Activated T-helper 1 cell treated with anti-CD3 and anti-CD28 coated beads, Interleukin-2, amount 50 U/mL, for 16 hours (primary cell): ENCODE measurements at places on chromosomes 11 and 22.

- no peak for DNase-seq
Observed at GRCh38 chr11:95254716-95255115, 23.7 kb upstream of the SESN3 start.

GRCh38 chr11:65419772-65420481 is 2.7 kb upstream of the NEAT1 start:
- DNase-seq, result no peak

DNA sequence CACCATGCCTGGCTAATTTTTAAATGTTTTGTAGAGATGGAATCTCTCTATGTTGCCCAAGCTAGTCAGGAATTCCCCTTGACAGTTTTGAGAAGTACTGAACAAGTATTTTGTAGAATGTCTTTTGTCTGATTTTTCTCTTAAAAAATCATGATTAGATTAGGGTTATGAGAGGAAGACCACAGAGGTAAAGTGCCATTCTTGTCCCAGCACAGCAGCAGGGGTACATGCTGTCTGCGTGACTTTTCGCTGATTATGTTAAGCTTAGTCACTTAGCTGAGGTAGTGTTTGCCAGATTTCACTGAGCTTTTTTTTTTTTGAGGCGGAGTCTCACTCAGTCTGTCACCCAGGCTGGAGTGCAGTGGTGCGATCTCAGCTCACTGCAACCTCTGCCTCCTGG is 13.6 kb upstream of the NUP160 start:
- DNase-seq, result no peak

DNA sequence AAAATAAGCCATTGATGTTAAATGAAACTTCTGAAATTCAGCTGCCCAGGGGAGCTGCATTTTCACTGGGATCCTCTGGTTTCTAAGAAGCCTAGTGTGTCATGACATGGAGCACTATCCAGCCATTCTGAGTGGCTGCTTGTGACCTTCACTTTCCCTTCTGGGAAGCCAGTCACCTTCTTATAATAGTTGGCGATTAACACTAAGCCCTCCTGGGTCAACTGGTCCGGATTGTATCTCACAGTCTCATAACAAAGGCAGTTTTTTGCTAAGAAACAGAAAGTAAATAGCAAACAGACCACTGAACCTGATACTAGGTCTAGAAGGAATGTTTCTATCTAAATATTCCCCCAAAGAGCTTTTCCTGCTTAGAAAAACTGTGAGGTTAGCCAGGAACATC is 7.9 kb downstream of the CSRP3 start:
- DNase-seq, result no peak

DNA sequence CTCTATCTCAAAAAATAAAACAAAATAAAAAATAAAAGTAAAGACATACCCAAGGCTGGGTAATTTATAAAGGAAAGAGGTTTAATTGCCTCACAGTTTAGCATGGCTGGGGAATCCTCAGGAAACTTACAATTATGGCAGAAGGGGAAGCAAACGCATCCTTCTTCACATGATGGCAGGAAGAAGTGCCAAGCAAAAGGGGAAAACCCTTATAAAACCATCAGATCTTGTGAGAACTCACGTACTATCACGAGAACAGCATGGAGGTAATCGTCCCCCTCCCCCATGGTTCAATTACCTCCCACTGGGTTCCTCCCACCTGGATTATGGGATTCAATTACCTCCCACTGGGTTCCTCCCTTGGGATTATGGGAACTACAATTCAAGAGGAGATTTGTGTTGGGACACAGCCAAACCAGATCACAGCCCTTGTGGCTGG is 8.3 kb upstream of the SSTR3 start:
- DNase-seq, result no peak

- no peak for DNase-seq
Observed at GRCh38 chr11:47616726-47617416, 22.7 kb upstream of the C1QTNF4 start.

- DNase-seq, result no peak
Observed at GRCh38 chr22:46913351-46913750, 150.9 kb downstream of the TBC1D22A start.

- DNase-seq, result no peak
Observed at GRCh38 chr11:6626971-6627761, 7.9 kb upstream of the TPP1 start.

DNA sequence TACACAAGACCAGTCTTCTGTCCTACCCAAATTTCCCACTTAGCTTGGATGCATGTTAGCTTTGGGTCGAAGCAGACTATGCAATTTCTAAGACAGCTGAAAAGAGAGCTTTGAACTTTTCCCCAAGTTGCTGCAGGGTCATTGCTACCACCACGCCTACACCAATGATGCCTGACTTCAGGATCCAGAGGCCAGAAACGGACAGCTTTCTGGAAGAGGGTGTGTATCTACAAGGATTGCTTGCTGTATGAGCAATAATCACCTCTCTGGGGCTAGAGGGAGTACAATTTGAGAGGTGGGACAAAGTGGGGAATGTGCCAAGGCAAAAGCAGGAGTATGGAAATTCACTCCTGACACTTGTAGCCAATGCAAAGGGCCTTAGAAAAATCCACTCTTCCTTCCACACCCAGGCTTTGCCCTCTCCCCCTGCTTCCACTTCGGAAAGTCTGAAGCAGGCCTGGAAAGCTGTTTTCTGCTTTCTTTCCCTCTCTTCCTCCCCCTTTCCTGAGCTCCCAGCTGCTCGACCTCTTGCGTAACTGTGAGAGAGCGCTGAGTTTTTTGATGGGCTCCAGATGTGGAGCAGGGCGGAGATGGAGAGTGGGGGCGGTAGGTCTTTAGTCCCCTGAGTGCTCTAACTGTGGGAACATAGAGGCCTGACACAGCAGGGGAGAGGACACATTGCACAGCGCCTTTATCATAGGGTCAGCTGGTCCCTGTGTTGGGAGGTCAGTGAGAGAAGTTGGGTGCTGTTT is 2.1 kb upstream of the PHLDB1 start:
- no peak for DNase-seq

DNA sequence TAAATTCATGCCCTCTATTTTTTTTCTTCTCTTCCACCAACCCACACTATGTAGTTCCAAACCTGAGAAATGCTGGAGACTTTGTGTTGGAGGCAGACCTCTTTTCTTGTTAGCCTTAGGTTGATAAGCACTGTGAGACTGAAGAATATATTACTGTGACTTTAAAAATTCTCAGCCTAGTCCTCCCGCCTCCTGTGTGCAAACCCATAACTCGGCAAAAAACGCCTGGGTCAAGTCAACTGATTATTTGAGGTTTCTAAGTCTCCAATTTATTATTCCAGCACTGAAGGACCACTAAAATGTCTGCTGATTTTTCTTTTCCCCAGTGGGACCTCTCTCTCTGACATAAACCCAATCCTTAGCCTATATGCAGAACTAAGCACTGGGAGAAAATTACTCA is 1946.0 kb upstream of the RAG2 start:
- DNase-seq, result no peak

DNA sequence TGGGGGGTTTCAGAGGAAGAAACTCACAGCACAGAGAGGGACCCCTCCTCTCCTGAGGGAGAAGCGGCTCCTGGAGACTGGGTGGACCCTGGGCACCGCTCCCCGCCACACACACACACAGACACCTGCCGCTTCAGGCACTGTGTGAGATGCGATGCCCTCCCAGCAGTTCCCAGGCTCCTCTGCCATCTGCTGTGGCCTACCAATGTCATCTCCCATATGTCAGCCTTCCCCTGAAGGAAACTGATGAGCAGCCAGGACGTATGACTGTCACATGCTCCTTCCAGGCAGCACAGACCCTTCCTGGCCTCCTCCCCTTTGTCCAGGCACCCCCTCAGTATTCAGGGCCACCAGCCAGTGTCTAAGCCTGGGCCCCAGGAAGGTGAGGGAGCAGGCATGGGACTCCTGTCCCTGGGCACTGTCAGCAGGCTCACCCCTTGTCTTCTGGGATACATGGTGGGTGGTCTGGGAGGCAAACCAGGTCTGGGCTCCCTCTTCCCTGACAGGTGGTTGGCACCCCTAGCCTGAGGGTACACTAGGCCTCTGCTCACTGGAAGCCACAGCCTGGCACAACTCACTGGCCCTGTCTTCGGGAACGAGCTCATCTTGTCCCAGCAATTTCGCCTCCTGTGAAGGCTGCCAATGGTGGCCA is 11.8 kb upstream of the BCR start:
- DNase-seq, result no peak

DNA sequence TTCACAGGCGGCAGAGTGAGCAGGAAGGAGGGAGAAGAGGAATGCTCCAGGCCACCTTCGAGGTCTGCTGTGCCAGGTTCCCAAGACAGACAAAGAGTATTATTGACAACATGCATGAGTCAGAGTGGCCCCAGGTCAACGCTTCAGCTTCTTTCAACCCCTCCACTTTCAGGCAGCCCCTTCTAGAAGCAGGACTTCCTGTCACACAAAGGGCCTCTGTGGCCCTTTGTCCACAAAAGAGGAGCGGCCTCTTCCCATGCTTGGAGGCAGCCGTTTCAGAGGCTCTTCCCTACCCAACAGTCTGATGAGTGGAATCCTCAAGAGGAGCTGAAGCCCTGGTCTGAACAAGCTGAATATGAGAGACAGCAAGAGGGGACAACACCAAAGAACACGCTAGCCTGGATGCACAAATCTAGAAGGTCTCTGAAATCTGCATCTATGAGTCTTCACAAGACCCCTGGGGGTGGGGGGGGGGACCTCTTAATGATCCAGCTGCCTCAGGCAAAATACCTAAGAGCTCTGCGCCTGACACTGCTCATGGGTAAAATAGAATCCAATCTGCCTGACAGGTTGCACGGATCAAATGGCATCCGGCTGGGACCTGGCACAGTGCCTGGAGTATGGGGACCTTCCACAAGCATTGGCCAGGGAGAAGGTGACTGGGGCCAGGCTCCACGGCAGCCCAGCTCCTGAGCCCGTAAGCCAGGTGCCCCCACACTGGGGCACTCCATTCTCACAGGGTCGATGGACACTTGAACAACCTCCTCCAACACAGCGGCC is 67.5 kb downstream of the PACSIN2 start:
- no peak for DNase-seq

GRCh38 chr11:126338346-126339055 is 17.0 kb upstream of the ST3GAL4 start:
- DNase-seq, result no peak

- no peak for DNase-seq
Observed at GRCh38 chr11:109926941-109927340, 166.3 kb upstream of the ZC3H12C start.

- no peak for DNase-seq
Observed at GRCh38 chr22:31933816-31934482, 10.4 kb upstream of the YWHAH start.
